ENCODE measurements at places on chromosomes 2 and 18. TPM values are rescaled to one million over a fixed set of nuclear protein-coding genes. Genes with fewer than 3 reads are reported as not detected.

The MC5R gene
- total RNA-seq = not detected

DNA sequence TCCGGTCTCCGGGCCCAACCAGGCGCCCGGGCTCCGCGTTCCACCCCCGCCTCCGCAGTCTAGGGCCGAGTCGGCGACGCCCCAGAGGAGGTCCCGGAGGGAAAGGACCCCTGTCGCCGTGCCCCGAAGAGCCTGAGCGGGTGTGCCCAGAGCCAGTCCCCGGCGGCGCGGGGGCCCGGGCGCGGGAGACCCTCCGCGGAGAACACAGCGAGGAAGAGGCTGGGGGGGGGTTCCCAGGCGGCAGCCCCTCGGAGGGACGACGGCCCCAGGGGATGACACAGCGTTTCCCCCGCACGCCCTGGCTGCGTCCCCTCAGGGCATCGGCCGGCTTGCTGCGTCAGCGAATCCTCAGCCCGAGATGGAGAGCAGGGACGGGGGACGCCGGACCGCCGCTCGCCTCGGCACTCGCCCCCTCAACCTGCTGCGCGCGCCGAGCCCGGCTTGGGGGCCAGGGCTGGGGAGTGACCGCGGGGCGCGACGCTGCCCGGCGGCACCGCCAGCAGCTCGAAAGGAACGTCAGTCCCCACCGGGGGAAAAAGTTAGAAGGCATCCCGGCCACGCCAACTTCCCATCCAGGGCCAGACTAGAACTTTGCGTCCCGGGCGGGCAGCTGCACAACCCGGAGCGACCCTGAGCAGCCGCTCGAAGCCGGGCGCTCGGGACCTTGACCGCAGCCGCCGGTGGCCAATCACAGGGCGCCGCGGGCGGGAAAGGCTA is 711 bp downstream of the SFXN5 start:
- no peaks in the 10 kb centered on the region for H3K27me3 ChIP-seq
- H3K27ac ChIP-seq = peak overlapping the region; percentile 92
- peaks cover 14% of the 10 kb centered on the region for H3K36me3 ChIP-seq
- DNase-seq = no peak

The ZNF385B gene
- total RNA-seq = 4.9 TPM

GRCh38 chr2:203492965-203493364 is 42.1 kb downstream of the RAPH1 start:
- no peak overlapping the region for H3K4me3 ChIP-seq
- peaks cover 7% of the 10 kb centered on the region for H3K36me3 ChIP-seq
- no peak for DNase-seq
- no peaks in the 10 kb centered on the region for H3K4me1 ChIP-seq
- H3K27me3 ChIP-seq = no peaks in the 10 kb centered on the region

- no peaks in the 10 kb centered on the region for H3K27me3 ChIP-seq
- H3K36me3 ChIP-seq = no peaks in the 10 kb centered on the region
- no peak for DNase-seq
- no peak overlapping the region for H3K27ac ChIP-seq
- H3K4me3 ChIP-seq = no peak overlapping the region
These were observed 77.9 kb upstream of the PHLPP1 start for GRCh38 chr18:62637403-62637802.
